ENCODE measurements at places on chromosomes 7 and 10. TPM values are rescaled to one million over a fixed set of nuclear protein-coding genes. Genes with fewer than 3 reads are reported as not detected.
A peak's percentile ranks its signal among the peaks of the same experiment; 100 is the strongest.

Gene IQCE
- 42.8 TPM for total RNA-seq

Gene GPER1
- total RNA-seq: 0.63 TPM

- no peak for DNase-seq
- no peaks in the 10 kb centered on the region for H3K4me1 ChIP-seq
- no peaks in the 10 kb centered on the region for H3K36me3 ChIP-seq
- no peak overlapping the region for H3K4me3 ChIP-seq
Observed at GRCh38 chr10:26386781-26387180, 51.4 kb upstream of the APBB1IP start.

GRCh38 chr7:25802057-25802456 lies 349.9 kb upstream of the NFE2L3 start:
- no peaks in the 10 kb centered on the region for H3K4me1 ChIP-seq
- no peaks in the 10 kb centered on the region for H3K36me3 ChIP-seq

DNA sequence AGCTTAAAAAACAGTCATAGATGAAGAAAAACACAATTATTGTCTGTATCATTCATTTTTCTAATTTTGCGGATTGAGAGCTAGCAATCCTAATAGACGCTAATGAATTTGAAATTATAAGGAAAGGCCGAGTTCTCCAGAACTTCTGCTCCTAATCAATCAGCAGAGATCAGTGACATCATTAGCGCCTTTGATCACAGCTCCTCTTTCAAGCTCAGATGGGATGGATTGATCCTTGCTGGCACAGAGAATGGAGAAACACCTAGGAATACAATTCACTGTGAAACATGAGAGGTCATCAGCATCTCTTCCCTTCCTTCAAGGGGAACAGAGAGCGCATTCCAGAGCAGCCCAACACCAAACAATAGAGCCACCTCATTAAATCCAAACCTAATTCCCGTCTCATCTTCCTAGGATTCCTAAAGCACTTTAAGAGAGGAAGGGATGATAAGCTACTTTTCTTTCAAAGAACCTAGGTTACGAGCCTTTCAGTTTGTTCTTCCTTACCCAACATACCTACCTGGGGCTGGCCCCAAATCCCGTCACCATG lies 24.4 kb downstream of the GLI3 start:
- DNase-seq: no peak
- no peaks in the 10 kb centered on the region for H3K36me3 ChIP-seq
- no peaks in the 10 kb centered on the region for H3K27me3 ChIP-seq

Gene CHST3
- 10.0 TPM for total RNA-seq

- DNase-seq: no peak
- H3K36me3 ChIP-seq: no peaks in the 10 kb centered on the region
- H3K27ac ChIP-seq: no peak overlapping the region
- H3K4me1 ChIP-seq: no peaks in the 10 kb centered on the region
- H3K27me3 ChIP-seq: no peaks in the 10 kb centered on the region
Observed at GRCh38 chr10:79047584-79047874, 21.2 kb upstream of the ZMIZ1 start.

GRCh38 chr10:74150204-74150989 lies at the start of gene AP3M1:
Gene AP3M1 (minus strand): TSS chr10:74150828. CDS start chr10:74138379, 12,449 bp downstream.
- H3K27ac ChIP-seq: peak within 1 kb of the TSS; percentile 96
- H3K4me1 ChIP-seq: peaks cover 30% of the 10 kb centered on the region
- peak within 1 kb of the TSS; percentile 83 for H3K4me3 ChIP-seq
- no peaks in the 10 kb centered on the region for H3K36me3 ChIP-seq

DNA sequence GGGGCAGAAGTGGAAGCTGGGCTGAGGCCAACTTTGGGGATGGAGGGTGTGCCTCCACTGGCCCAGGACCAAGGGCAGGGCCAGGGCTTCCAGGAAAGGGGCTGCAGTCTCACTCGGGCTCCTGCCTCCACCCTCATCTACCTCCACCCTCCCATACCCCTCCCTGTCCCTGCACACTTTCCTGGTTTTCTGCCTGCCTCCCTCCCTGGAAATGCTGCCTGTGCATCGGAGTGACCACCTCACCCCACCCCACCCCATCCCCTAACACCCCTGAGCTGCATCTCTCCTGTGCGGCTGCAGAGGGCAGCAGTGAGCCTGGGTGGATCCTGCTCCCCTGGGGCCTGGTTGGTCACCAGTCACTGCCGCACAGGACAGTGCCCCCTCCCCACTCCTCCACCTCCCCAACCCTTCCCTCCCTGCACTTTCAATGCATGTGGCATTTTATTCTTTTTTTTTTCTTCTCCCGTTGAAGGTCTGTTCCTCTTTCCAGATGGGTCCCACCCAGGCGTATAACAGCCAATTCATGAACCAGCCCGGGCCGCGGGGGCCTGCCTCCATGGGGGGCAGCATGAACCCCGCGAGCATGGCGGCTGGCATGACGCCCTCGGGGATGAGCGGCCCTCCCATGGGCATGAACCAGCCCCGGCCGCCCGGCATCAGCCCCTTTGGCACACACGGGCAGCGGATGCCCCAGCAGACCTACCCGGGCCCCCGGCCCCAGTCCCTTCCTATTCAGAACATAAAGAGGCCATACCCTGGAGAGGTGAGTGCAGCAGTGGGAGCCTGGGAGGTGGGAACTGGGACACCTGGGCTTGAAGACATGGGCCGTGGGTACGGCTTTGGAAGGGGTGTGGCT lies 54.1 kb upstream of the PPIF start:
- no peak overlapping the region for H3K4me3 ChIP-seq
- peaks cover 19% of the 10 kb centered on the region for H3K36me3 ChIP-seq
- no peaks in the 10 kb centered on the region for H3K27me3 ChIP-seq
- no peaks in the 10 kb centered on the region for H3K4me1 ChIP-seq

DNA sequence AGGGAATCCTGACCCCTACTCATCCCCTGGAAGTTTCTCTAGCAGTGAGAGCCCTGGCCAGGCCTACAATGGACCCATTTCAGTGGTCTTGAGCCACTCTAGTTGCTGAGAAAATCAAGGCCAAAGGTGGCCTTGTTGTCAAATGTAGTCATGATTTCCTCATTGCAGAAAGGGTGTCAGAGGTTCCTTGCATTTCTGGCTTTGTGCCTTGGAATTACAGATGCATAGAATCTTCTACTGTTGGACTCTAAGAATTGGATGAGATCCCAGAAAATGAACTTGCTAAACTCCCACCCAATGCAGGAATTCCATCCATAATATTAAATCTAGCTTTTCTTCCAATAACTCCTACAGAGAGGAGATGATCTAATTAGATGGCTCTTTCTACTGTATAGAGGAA lies 12.2 kb downstream of the CPA2 start:
- no peak overlapping the region for H3K27ac ChIP-seq
- no peaks in the 10 kb centered on the region for H3K36me3 ChIP-seq
- H3K27me3 ChIP-seq: no peaks in the 10 kb centered on the region
- no peak overlapping the region for H3K4me3 ChIP-seq
- H3K4me1 ChIP-seq: peaks cover 56% of the 10 kb centered on the region

Gene CEP55
- 67.9 TPM for total RNA-seq

DNA sequence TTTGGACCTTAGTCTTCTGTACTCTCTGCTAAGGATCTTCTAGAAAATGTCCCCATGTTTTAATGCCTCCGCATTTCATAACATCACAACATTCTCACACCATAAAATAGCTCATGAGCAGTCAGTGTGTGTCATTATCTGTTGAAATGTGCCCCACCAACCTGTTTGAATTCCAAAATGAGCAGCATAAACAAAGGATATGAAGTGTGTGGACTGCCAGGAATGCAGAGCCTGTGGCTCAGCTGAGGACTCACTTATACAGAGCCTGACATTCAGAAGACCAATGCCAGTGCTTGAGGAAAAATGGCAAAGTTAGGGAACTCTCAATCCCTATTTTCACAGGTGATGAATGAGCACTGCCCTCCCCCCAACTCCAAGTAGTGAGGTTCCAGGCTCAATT lies 621.4 kb downstream of the POM121L12 start:
- H3K27me3 ChIP-seq: no peaks in the 10 kb centered on the region
- DNase-seq: no peak
- no peaks in the 10 kb centered on the region for H3K36me3 ChIP-seq

Gene LRRC18
- not detected for total RNA-seq

Gene VPS50
- 19.0 TPM for total RNA-seq

DNA sequence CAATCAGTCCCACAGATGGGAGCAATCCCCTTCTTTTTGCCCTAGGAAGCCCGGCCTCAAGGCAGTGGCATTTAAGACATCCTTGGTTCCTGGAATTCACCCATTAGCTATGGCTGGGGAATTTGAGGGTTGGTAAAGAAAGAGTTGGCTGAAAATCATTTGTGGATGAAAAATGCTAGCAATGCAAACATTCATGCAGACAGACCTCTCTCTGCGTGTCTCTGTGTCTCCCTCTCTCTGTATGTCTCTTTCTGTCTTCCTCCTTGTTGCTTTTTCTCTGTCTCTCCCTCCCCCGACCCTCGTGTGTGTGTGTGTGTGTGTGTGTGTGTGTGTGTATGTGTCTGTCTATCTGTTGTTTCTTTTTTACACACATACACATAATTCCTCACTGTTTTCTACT lies 19.4 kb downstream of the LDB3 start:
- H3K27ac ChIP-seq: no peak overlapping the region
- no peak overlapping the region for H3K4me3 ChIP-seq
- DNase-seq: no peak
- H3K36me3 ChIP-seq: no peaks in the 10 kb centered on the region

- no peak overlapping the region for H3K27ac ChIP-seq
- no peaks in the 10 kb centered on the region for H3K4me1 ChIP-seq
- no peaks in the 10 kb centered on the region for H3K27me3 ChIP-seq
- DNase-seq: no peak
- H3K4me3 ChIP-seq: no peak overlapping the region
- no peaks in the 10 kb centered on the region for H3K36me3 ChIP-seq
Observed at GRCh38 chr10:127073666-127074065, 122.7 kb downstream of the INSYN2A start.

Gene CALHM3
- not detected for total RNA-seq

Gene CASP7
- total RNA-seq: 57.7 TPM

DNA sequence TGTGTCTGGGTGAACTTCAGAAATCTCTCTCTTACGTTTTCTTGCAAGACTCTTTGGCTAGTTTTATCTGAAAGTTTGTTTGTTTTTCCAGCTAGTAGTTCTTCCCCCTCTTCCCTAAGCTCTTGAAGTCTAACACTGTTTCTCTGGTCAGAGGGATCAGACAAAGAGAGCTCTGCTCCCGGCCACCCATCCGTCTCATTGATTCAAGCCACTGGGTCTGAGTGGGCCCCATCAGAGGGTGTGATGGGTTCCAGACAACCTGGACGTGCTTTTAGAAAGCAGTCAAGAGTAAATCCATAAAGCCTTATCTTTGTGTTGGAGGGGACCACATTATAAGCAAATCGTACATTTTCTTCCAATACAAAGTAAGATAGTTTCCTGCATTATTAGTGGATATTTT lies 242.6 kb upstream of the C7orf33 start:
- no peak overlapping the region for H3K4me3 ChIP-seq
- H3K36me3 ChIP-seq: no peaks in the 10 kb centered on the region
- no peaks in the 10 kb centered on the region for H3K4me1 ChIP-seq
- DNase-seq: no peak
- H3K27ac ChIP-seq: no peak overlapping the region

- no peaks in the 10 kb centered on the region for H3K4me1 ChIP-seq
- H3K27me3 ChIP-seq: no peaks in the 10 kb centered on the region
- H3K27ac ChIP-seq: no peak overlapping the region
- no peaks in the 10 kb centered on the region for H3K36me3 ChIP-seq
Observed at GRCh38 chr7:84399661-84400060, 205.1 kb upstream of the SEMA3A start.

- no peaks in the 10 kb centered on the region for H3K27me3 ChIP-seq
- H3K4me1 ChIP-seq: peaks cover 12% of the 10 kb centered on the region
- peak; percentile 31 for DNase-seq
- no peaks in the 10 kb centered on the region for H3K36me3 ChIP-seq
- no peak overlapping the region for H3K27ac ChIP-seq
Observed at GRCh38 chr7:115217373-115217772, 295.5 kb downstream of the MDFIC start.

GRCh38 chr7:69597278-69598076 lies 798 bp upstream of the AUTS2 start:
- peak overlapping the region; percentile 69 for H3K4me3 ChIP-seq
- H3K27ac ChIP-seq: peak overlapping the region; percentile 65
- H3K27me3 ChIP-seq: no peaks in the 10 kb centered on the region

GRCh38 chr10:34548466-34548865 lies 266.6 kb downstream of the PARD3 start:
- H3K36me3 ChIP-seq: no peaks in the 10 kb centered on the region
- no peaks in the 10 kb centered on the region for H3K27me3 ChIP-seq
- H3K4me3 ChIP-seq: no peak overlapping the region
- no peak overlapping the region for H3K27ac ChIP-seq
- DNase-seq: no peak

Gene HMX2
- total RNA-seq: not detected

Gene GARIN1A
- 2.2 TPM for total RNA-seq

Gene SPDYE9
- total RNA-seq: not detected
